ENCODE measurements at places on chromosomes 5 and 9.
A peak's percentile ranks its signal among the peaks of the same experiment; 100 is the strongest.

DNA sequence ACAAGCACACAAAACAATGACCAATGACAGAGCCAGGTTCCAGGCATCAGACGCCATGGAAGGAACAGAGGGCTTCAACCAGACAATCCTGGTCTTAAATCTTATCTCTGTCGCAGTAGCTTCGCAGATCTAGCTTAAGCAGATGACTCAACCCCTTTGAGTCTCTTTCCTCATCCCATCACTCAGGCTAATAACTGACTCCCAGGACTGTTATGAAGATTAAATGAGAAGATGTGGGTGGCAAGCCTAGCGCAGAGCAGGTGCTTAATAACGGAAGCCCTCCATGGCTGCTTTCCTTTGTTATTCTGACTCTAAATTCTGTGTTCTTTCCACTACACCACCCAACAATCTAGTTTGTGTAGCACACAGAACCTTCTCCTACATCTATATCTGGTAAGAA lies 110.9 kb downstream of the SLC24A2 start:
- DNase-seq: no peak

DNA sequence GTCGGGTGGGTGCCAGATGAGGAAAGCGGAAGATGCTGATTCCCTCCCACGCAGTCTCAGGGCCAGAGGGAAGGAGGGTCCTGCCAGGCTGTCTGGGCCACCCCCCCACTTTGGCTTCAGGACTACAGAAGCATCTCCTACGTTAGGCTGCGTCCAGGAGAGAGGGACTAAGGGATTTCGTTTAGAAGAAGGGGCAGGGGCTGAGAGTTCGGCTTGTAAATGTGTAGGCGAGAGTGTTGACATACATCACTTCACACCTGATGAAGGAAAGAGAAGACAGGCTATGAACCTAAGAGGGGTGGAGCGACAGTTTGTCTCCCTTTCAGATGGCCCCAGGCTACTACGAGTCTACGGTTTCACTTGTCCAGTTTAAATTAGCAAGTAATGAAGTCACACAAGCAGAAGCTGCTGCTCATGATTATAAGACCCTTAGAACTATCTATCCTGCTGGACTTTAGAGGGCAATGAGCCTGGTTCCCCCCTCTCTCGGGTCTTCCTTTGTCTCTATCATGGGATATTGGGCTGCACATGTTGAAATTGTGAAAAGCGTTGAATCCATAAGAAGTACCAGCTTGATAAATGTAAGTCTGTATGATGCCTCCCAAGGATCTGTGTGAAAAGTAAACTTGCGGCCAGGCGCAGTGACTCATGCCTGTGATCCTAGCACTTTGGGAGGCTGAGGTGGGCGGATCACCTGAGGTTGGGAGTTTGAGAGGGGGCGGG lies 193.0 kb downstream of the AOPEP start:
- no peak for DNase-seq

DNA sequence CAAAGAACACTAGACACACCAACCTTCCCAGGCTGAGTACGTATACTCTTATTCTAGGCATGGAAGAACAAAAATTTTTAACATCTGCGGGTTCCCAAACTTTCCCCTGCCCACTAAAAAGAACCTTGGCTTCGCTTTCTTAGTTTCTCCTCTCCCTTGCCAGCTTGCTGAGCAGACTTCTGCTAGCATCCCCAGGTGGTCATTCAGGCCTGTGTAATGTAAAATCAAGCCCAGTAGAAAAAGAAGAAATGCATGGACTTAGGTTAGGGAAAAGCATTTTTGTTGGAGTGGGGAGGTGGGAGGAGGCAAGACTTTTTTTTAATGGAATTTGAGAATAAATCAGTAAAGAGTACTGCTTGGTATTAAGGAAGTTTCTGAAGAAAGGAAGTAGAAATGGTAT lies 331.0 kb upstream of the TLE4 start:
- no peak for DNase-seq

DNA sequence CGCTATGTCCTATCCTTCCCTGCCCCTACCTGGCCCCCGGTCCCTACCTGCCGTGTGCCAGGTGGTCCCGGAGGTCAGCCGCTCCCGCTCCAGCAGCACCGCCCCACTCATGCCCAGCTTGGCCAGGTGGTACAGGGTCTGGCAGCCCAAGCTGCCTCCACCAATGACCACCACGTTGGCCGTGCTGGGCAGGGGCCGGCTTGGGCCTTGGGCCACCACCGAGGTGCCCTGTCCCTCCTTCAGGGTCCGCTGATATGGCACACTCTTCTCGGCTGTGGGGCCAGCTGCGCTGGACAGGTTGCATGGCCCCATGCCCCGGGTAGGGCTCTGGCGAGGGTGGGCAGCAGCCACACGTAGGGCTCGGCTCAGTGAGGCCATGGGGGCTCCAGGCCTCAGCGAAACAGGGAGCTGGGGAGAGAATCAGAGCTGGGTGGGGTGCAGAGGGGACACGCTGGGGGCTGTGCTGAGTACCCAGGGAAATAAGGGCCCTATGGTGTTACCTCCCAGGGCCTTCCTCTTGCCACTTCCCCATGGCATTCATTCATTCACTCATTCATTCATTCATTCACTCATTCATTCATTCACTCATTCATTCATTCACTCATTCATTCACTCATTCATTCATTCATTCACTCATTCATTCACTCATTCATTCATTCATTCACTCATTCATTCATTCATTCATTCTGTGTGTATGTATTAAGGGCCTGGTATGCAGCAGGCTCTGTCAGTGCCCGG lies 4.2 kb downstream of the SARDH start:
- no peak for DNase-seq

DNA sequence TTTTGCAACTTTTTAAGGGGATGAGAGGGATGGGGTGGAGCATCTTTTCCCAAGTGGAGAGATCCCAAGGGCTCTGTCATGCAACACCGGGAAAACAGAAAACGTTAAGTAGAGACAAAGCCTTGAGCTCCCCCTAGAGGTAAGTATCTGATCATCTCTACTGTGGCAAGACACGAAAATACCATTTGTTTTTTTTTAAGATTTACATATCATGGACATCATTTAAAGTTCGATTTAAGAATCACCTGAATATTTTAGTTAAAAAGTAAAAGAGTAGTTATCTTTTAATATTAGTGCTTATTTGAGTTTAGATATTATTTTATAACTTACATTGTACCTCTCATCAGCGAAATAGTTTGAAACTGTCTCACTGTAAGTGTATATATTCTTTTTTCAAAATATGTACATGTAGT lies 200.4 kb downstream of the LRRC70 start:
- peak; percentile 64 for DNase-seq

- no peak for DNase-seq
Observed at GRCh38 chr5:117893211-117893610, 1095.1 kb downstream of the DTWD2 start.

DNA sequence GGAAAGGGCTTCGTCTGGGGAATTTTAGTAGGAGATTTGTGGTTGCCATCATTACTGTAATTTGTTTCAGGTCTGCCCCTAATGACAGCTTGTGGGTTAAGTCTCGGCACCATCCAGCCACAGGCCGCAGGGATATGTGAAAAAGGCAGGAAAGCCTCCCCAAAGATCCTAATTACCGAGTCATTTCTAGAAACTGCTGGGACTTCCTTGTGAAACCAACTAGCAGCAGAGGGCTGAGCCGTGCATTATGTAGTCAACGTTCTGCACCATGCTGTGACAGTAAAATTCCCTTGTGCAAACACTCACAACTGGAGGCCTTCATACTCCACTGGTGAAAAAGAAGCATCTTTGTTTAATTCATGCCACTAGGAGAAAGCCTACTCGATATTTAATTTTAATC lies 230.3 kb downstream of the MPDZ start:
- DNase-seq: no peak

DNA sequence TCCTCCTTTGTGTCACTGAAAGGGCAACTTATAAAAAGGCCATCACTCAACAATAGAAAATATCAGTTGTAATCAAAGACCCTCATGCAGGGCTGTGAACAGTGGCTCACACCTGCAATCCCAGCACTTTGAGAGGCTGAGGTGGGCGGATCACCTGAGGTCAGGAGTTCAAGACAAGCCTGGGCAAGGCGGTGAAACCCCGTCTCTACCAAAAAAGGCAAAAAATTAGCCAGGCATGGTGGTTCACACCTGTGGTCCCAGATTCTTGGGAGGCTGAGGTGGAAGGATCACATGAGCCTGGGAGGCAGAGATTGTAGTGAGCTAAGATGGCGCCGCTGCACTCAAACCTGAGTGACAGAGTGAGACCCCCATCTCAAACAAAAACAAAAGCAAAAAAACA lies 24.7 kb downstream of the GLDC start:
- DNase-seq: no peak

GRCh38 chr9:21060919-21061561 lies 16.7 kb downstream of the IFNB1 start:
- DNase-seq: no peak

- no peak for DNase-seq
Observed at GRCh38 chr5:88782571-88782970, 100.4 kb downstream of the MEF2C start.

- DNase-seq: no peak
Observed at GRCh38 chr9:113546566-113546965, 83.0 kb downstream of the RGS3 start.

DNA sequence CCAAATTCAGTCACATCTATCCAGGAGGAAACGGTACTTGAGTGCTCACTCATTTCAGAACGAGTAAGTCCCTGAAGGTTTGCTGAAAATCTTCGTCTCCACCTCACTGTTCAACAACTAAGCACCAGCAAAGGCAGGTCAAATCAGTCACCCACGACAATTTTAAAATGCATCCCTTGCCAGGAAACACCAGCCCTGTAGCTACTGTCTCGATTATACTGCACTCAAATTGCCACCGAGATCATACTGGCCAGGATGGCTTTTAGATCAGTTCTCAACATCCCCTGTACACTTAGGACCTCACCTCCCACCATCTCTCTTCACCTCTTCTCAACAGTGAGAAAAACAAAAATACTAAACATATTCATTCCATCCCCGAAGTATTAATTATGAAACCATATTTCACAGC lies 298.6 kb downstream of the AGTPBP1 start:
- no peak for DNase-seq

- DNase-seq: peak; percentile 92
Observed at GRCh38 chr9:136118320-136119060, at the start of gene TMEM250. Gene TMEM250, minus strand, starts transcription at chr9:136118875. Its CDS starts 1,975 bp downstream, at chr9:136116900.

GRCh38 chr5:106241409-106241808 lies 1429.3 kb downstream of the EFNA5 start:
- no peak for DNase-seq

Measured in left kidney (tissue), 8 donors.